ENCODE measurements at places on chromosomes 4 and X.

GRCh38 chr4:185113340-185113739 is 29.7 kb upstream of the SLC25A4 start:
- no peak for DNase-seq

DNA sequence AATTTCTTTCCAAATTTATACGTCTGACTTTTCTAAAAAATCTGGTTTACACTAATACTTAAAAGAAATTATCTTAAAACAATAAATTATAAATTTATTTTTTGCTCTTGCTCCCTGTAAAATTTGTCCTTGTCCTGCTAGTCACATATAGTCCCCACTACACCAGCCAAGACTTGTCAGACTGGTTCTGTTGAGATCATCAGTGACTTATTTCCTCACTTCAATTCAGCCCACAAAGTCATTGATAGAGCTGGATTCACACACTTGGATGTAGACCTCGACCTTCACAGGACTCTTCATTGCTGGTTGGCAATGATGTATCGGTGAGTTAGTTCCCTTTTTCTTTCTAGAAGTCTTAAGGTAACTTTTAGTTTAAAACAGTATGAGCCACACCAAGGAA is at the start of gene TMPRSS11E:
TMPRSS11E (plus strand) TSS at position 263 of the 400 bp plus-strand sequence; CDS start at position 313, 50 bp downstream.
- DNase-seq: no peak

GRCh38 chrX:124555036-124555595 is 208.8 kb downstream of the SH2D1A start:
- no peak for DNase-seq

DNA sequence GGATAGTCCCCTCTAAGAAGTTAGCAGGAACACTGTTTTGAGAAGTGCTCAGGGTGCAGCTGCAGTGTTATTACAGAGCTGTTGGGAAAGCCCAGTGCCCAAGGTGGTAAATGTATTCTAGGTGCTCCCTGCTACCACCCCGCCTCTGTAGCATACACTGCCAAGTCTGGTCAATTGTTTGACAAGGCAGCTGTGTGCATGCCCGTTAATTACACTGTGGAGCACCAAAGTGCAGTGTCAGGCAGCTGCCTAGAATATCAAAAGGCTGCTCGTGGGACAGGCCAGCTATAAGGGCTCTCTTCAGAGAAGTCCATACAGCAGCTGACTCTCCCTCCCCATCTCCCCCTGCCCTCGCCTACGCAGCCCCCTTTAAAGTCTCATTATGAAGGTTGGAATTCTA is 99.9 kb upstream of the KLHL13 start:
- peak; percentile 9 for DNase-seq

- no peak for DNase-seq
These were observed 10.6 kb downstream of the PPEF2 start for GRCh38 chr4:75891611-75892010.

- peak; percentile 27 for DNase-seq
These were observed 840.6 kb downstream of the NLGN4X start for GRCh38 chrX:5388087-5388486.

GRCh38 chr4:102504941-102505340 is 3.8 kb downstream of the NFKB1 start:
- DNase-seq: no peak

- peak; percentile 92 for DNase-seq
These were observed 24.7 kb downstream of the TAB3 start for GRCh38 chrX:30864383-30864785.

- DNase-seq: no peak
These were observed 6.3 kb upstream of the LETM1 start for GRCh38 chr4:1862055-1862911.

DNA sequence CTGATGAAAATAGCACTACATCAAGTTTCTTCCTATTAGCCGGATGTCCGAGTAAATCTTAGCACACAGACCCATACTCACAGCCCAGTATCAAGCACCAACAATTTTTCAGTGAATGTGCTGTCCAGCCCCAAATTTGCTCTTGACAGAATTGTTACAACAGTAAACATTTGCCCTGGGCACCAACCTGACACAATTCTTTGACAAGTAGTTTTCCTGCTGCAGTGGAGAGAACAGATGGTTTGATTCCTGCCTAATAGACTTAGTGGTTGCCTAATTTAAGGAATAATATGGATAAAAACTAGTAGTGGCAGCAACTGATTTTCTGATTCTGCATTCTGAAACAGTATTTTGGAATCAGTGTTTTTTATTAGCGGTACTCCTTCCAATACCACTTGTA is 253.6 kb downstream of the SLC39A8 start:
- DNase-seq: no peak

DNA sequence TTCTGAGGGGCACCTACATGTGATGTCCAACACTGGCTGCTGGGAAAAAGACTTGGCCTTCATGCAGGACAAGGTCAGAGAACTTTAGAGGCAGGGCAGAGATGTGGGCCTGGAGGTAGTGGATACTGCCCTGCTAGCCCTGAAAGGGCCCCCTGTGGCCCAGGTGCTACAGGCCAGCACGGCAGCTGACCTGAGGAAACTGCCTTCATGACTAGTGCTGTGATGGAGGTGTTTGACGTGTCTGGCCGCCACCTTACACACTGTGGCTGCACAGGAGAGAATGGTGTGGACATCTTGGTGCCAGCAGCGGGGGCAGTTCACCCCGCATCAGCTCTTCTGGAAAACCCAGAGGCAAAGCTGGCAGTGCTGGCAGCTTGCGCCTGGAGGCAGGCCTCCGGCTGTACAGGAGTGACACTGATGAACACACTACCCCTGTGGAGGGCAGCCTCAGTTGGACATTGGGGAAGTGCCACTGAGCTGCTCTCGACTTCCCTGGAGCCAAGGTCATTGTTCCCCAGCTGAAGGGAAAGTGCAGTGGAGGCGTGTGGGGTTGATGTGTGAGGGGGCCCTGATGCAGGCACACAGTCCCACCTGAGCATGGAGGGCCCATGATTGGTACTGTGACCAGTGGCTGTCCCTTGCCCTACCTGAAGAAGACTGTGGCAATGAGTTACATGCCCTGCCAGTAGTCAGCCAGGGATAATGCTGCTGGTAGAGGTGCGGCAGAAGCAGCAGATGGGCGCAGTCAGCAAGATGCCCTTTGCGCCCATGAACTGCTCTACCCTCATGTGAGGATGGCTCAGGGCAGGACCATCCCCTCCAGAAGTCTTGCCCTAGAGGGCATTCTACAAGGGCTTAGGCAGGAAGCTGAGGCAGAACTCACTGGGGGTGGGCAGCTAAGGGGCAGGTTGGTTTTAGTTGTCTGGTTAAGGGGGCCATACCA is 36.9 kb downstream of the COQ2 start:
- peak; percentile 19 for DNase-seq

- DNase-seq: no peak
These were observed 97.1 kb downstream of the REELD1 start for GRCh38 chr4:146311238-146311970.

DNA sequence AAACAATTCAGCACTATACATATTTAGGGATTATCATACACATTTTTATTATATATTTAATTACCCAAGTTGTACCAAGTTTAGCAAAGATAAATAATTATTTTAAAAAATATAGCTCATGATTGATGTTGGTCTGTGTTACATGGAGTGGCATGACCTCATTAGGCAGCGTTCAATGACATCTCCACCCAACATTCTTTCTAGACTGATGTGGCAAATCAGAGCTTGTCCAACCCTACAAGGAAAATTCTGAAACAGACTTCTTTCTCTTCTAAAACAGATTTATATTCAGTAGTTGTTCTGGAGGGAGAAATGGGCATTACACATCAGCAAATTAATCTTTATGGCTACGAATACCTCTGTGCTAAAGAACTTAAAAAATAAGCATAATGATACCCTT is 189.7 kb downstream of the PDGFC start:
- DNase-seq: no peak

GRCh38 chrX:100395781-100396180 is 14.3 kb downstream of the PCDH19 start:
- no peak for DNase-seq

DNA sequence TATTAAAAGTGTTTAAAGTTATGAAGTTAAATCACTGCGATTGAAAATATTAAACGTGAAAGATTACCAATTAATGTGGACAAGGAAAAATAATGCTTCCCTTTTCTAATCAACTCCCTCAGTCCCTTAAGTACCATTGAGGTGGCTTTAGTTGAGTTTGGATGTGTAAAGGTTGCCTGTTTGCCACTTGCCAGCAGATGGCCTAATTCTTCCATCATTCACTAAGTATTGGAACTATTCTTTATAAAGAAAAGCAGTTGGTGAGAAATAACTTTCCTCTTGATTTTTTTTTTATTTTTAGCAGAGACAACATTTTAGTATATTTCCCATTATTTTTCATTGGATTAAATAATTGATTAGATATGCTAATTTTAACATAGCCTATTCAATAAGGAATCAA is 295.9 kb upstream of the TACR3 start:
- peak; percentile 3 for DNase-seq

DNA sequence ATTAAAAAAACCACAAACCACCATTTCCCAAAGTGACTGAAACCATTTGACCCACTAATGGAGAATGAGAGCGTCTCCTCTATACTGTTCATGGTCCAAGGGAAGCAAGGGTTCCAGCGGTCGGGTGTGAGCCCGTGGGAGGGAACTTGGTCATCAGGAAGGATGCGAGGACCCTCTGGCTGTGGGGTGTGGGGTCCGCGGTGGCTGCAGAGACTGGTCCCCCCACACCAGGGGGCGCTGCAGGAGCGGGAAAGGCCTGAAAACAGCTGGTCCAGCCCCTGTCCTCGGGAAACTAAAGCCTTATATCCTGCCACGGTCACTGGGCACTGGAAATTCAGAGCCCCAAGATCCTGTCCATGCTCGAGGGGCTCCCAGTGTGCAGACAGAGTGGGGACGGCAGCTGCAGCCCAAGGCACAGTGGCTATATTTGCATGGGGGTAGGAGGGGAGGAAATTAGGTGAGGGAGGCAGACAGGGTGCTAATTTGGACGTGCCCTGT is 4.3 kb downstream of the BLOC1S4 start:
- peak; percentile 82 for DNase-seq

DNA sequence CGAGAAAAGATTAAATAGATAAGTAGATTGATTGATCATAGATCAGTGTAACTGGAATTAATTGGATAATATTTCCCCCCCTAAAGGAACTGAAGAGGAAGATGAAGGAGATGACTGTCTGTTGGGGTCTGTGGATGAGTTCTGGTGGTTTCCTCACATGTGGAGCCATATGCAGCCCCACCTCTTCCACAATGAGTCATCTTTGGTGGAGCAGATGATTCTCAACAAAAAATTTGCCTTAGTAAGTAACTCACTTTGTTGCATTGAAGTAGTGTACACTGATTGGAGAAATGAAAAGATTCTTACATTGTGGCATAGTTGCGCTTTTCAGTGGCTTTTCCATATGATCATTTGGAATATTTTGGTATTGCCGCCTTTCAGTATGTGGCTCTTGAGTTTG is 80.4 kb downstream of the NDST3 start:
- no peak for DNase-seq

DNA sequence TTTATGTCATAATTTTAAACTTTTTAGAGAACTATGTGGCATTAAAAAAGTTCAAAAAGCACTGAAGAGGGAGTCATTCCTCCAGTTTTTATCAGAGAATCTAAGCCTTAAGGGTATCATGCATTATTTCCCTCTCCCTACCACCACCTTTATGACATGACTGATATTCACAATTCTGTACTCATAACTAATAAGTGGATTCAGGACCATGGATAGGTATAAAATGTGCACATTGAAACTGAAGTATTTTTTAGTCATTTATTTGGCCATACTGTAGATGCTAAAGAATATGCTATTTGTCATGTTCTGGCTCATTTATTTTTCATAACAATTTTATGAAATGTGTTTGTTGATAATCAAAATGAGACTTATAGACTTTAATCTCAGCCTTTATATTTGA is 897.5 kb upstream of the AGA start:
- DNase-seq: no peak

DNA sequence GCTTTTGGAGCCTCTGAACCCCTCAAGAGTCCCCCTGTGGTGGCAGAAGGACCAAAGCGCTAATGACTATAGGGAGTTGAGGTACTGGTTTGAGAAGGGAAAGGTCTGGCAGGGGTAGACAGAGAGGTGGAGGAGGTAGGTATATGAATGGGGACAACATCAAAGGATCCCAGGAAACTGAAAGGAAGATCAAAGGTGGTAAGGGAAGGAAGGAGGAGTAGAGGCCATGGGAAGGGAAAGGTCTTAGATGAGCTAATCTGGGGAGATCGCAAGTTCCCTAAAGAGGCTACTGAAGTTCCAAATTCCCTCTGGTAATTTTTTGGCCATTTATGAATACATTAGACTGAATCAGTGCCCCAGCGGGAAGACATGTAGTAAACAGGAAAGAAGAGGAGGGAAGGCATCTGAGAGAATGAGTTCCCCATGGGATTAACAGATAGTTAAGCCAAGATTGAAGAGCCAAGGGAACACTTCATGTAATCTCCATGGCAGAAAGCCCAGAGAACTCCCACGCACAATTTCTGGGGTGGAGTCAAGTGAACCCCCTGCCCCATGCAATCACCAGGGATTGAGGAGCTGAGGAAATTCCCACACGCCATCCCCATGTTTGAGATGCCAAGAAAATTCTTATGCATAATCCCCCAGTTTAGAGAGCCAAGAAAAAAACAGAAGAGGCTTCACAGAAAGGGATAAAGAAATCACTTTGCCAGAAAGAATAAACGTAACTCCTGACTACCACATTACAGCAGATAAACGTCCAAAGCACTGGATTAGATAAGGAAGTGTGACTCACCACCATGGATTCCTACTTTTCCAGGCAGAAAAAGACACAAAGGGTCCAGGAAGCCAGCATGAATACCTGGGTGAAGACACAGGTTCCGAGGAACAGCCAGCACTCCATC is 25.8 kb downstream of the ZNF630 start:
- no peak for DNase-seq

- DNase-seq: peak; percentile 85
These were observed 602.0 kb upstream of the CPEB2 start for GRCh38 chr4:14400307-14400706.

- DNase-seq: no peak
These were observed 81.8 kb downstream of the MID1IP1 start for GRCh38 chrX:38882894-38883626.

GRCh38 chr4:151455212-151455611 is 46.2 kb downstream of the FHIP1A start:
- DNase-seq: no peak

DNA sequence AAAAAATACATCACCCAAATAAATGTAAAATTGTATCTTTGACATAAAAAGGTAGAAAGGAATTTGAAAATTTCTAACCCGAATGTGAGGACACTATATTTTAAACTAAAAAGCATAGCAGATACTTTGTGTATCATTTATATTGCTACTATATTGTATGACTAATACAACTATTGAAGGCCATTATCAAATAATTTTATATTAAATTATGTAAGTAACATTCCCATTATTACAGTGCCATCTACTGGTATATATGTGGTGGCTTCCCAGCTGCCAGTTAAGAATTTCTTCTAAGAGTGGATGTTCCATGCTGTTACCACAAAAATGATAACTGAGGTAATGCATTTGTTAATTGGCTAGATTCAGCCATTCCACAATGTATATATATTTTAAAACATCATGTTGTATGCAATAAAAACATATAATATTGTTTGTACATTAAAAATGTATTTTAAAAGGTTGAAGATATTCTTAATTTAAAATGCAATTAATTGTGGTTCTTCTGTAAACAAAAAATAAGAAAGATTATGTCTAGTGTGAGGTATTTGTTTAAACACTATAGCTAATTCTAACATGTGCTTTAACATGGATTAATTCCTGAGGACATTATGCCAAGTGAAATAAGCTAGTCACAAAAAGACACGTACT is 65.3 kb downstream of the EGF start:
- DNase-seq: peak; percentile 69
